Brain (organoid and tissue), 16 donors: ENCODE measurements at places on chromosomes 16 and 17.

DNA sequence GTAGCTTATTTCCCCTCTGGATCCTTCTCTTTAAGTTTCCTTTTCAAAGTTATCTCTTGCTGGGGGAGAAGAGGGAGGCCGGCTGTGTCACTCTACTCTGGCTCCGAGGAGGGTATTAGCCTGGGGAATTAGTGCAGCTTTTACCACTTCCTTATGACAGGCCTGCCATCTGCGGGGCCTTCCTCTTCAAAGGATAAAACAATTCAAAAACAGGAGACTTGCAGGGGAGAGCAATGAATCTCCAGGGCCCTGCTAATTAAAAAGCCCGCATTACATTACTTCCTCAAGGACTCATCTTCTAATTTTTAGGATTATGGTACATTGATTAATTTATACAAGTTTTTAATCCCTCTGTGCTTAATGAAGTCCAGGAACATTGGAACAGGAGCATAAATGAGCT is 190.9 kb upstream of the CDH5 start:
- peak; percentile 88 for DNase-seq

- DNase-seq, result no peak
Measured at GRCh38 chr17:40915721-40916256, 21.7 kb downstream of the KRT23 start.

DNA sequence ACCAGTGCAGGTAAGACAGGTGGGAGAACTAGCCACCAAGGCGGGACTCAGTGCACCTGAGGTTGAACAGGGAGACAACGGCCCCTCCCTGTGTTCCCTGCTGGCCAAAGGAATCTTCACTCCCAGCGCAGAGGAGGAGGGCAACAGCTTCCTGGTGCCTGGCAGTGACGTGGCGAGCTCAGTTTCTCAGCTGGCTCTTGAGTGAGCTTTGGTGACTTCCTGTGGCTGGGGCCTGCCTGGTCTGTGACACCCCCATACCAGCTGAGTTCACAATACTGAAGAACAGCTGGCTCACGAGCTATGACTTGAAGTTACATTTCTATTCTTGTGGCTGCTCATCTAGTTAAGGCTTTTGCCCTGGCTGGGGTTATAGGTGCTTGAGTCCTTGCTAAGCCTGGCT is 26.1 kb downstream of the WNT9B start:
- DNase-seq, result no peak

- peak; percentile 38 for DNase-seq
Measured at GRCh38 chr16:86037999-86038925, 139.3 kb downstream of the IRF8 start.

GRCh38 chr17:73654241-73654640 is 10.0 kb upstream of the SDK2 start:
- no peak for DNase-seq

- DNase-seq, result no peak
Measured at GRCh38 chr16:65415460-65415859, 293.6 kb upstream of the CDH11 start.
